ENCODE measurements at places on chromosomes 3 and 15. TPM values are rescaled to one million over a fixed set of nuclear protein-coding genes. Genes with fewer than 3 reads are reported as not detected.

Gene ST8SIA2
- 0.25 TPM for total RNA-seq

DNA sequence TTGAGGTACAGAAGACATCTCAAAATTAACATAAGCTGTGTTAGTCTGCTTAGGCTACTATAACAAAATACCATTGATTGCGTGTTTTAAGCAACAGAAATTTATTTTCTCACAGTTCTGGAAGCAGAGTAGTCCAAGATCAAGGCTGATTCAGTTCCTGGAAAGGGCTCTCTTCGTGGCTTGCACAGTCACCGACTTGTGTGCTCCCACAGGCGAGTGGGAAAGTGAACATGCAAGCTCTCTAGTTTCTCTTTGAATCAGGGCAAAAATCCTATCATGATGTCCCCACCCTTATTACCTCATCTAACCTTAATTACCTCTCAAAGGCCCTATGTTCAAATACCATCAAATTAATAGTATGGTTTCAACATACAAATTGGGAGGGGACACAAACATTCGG, 505.9 kb downstream of the ZIC1 start:
- peak; percentile 79 for DNase-seq

DNA sequence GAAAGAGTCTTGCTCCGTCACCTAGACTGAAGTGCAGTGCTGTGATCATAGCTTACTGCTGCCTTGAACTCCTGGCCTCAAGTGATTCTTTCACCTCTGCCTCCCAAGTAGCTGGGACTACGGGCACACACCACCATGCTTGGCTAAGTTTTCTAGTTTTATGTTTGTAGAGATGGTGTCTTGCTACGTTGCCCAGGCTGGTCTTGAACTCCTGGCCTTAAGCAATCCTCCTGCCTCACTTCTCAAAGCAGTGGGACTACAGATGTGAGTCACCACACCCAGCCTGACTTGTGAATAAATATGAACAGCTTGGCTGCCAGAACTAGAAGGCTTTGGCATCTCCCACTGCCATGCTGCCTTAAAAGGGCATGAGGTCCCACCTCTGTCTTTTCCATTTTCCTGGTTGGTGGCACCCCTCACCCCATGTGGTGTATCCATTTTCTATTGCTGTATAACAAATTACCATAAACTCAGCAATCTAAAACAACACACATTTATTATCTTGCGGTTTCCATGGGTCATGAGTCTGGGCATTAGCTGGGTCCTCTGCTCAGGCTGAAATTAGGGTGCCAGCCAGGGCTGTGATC, 44.3 kb downstream of the PTPRG start:
- DNase-seq = no peak

GRCh38 chr15:77526595-77527163, 106.0 kb downstream of the HMG20A start:
- DNase-seq = no peak

Gene C3orf20
- total RNA-seq = not detected

DNA sequence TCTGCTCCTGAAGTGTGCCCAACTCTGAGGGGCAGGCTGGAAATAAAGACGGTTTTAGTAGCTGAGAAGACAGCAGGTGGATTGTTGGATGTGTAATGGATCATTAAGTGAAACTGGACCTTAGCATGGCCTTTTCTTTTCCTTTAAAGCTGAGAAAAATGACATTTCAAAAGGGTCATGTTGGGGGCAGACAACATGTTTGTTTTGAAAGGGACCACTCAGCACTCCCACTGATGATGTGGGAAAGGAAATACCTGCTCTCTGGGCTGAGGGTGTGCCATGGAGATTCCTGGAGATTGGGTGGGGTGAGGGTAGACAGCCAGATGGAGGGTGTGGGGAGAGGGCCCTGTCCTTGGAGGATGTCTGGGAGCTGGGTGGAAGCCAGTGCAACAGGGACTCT, 38.4 kb downstream of the ANAPC13 start:
- DNase-seq = no peak

- no peak for DNase-seq
These were observed 17.6 kb downstream of the BCL2L10 start for GRCh38 chr15:52094811-52095584.

Gene CNTN3
- total RNA-seq = 0.74 TPM

DNA sequence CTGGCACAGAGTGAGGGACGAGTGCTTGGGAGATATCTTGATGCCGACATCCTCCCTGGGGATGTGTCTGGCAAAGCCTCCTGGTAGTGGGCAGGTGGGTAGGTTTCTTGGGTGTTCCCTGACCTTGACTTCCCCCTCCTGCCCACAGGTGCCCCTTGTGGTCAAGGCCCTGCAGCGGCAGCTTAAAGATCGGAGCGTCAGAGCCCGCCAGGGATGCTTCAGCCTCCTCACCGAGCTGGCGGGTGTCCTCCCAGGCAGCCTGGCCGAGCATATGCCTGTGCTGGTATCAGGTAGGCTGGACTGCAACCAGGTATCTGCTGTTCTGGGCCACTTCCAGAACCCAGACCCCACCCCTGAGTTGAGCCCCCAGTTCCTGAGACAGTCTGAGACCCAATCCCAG, 19.2 kb downstream of the CAND2 start:
- no peak for DNase-seq

GRCh38 chr3:124275412-124275811, 283.5 kb upstream of the ROPN1 start:
- no peak for DNase-seq

DNA sequence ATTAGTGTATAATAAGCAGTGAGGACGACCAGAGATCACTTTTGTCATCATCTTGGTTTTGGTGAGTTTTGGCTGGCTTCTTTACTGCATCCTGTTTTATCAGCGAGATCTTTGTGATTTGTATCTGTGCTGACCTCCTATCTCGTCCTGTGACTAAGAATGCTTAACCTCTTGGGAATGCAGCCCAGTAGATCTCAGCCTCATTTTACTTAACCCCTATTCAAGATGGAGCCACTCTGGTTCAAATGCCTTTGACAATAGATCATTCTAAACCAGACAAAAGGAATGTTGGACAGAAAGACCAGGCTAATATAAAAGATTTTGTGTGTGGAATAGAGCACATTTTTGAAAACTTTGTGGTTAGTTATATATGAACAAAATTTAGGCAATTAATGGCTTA, 618.5 kb upstream of the BCHE start:
- DNase-seq = no peak

DNA sequence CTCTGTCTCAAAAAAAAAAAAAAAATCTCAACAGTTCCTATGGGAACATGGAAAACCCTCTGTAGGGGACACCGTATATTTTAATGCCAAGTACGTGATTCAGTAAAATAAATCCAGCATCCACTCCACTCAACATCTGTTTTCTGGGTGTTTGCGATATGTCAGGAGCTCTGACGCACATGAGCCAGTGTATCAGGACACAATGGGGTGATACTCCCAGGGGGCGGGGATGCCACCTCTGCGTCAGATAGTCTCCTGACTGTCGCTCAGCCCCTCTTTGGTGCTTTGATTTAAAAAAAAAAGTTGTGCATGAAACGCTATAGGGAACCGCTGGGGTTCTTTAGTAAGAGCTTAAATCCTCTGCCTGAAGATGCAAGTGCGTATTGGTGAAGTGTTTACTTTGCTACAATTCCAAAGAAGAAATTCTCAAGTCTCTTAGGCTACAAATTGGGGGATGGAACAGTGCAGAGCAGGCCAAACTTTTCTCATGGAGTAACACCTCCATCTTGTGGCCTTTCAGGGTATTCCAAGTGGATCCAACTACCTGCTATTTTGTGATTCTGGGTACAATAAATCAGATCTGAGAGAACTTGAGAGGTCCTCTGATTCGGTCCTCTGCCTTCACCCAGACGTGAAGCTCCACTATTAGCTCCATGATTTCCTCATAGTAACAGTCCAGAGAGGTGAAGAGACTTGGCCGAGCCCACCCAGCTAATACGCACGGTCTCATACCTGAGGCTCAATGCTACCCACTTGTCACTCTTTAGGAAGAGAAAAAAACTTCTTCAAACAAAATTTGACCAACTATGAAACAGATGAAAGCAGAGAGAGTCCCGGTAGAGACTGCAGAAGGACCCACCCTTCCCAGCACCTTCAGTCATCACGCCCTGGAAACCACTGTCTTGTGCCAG, 9.3 kb upstream of the NR2E3 start:
- DNase-seq = peak; percentile 90

DNA sequence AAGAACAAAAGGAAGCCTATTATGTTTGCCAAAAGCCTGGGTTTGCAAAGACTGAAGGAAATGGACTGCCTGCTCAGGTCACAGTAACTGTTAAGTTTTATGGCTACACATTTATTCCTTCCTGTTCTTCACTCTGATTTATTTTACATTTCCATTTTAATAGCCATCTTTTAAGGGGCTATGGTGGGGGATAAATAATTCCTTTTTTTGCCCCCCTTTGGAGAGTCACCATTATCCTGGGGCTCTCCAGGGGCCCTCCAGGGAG, 53.5 kb upstream of the MYZAP start:
- DNase-seq = no peak

Gene MYH15
- total RNA-seq = 0.99 TPM

Gene IQCH
- total RNA-seq = 0.74 TPM

Gene CADPS
- total RNA-seq = 0.57 TPM

Gene TGM4
- total RNA-seq = not detected

GRCh38 chr3:12686096-12686495, 22.2 kb upstream of the RAF1 start:
- DNase-seq = no peak

DNA sequence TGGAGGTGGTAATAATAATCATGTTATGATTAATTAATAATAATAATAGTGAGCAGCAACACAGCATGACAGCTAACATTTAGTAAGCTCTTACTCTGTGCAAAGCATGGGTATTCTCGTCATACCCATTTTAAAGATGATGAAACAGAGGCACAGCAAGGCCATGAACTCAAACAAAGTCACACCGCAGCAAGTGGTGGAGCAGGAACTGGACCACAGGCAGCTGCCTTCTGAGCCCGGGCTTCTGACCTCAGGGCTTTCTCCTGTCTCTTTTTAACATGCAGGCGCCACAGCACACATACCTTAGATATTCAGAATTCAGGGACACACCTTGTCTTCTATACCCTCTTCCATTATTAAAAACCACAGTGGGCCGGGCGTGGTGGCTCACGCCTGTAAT, 50.7 kb upstream of the SPATA12 start:
- no peak for DNase-seq

DNA sequence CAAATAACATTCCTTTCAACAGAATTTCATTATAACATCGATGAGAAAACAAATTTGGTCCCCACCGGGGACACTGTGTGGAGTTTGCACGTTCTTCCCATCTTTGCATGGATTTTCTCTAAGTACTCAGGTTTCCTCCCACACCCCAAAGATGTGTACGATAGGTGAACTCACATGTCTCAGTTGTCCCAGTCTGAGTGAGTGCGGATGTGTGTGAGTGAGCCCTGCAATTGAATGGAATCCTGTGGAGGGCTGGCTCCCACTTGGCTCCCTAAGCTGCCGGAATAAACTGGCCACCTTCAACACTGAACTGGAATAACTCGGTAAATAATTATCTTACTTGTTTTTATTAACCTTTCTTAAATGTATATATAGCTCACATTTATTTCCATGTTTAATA, 77.0 kb downstream of the TRANK1 start:
- no peak for DNase-seq

DNA sequence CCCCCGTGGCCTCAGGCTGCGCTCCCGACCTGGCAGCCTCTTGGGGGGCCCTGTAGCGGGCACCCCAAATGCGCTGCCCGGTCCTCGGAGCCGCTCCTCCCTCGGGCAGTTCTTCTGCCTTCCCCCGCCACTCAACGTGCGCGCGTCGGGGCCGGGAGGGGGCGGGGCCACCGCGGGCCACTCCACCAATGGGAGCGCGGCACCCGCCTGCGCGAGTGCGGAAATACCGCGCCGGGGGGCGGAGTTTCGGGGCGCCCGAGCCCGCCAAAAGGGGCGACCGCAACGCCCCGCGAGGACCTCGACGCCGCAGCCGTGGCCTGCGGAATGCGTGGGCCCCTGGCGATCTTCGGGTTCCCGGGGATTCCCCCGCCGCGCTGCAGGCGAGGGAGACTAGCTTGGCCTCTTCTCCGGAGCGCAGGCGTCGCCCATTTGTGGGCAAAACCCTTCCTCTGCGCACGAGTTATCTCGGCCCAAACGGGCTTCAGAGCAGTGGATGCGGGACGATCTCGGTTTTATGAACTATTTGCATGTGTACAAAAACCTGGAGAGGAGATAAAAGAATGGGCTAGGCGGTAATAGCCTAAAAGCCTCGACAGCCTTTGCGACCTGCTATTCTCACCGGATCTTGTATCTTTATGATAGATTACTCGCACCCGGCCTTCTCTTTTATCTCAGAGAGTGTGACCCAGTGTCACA, at the start of gene TASOR:
Gene TASOR (minus strand): TSS at position 144 of the 696 bp plus-strand sequence. CDS start 259 bp downstream, outside the sequence.
- DNase-seq = peak; percentile 69

DNA sequence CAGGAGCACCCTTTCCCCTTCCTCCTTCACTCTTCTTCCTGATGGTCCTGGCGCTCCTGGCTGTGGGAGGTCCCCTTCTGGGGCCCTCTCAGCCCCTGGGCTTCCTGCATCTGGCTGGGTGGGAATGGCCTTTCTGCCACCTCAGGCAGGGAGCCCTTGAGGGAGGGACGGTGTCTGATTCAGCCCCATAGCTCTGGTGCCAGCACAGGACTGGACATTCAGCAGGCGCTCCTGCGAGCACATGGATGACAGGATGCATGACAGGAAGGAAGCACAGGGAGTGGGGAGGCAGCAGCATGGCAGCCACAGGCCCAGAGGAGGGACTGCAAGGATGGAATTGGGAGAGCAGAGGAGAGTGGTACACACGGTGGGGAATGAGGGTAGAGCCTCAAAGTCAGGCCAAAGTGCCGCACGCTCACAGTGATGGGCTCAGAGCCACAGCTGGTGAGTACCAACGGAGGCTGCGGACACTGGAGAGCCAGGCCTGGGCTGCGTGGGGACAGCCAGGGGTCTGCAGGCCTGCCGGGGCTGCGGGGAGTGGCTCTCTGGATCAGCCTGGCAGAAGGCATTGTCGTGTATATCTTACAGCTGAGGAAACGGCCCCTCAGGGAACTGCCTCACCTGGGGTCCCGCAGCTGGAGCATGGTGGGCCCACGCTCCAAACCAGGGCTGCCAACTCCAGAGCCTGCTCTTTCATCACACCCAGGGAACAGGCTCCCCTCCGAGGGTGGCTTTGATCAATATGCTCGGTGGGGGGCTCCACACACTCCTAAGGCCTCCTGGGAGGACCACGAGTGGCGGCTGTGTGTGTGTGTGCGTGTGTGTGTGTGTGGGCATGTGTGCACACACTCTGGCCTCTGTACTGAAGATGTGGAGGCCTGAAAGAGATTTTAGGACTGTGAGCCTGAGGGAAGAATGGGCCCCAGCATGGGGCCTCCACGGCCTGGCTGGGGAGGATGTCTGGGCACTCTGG, 51.4 kb upstream of the CTSH start:
- DNase-seq = no peak

Gene ADCY5
- total RNA-seq = under 0.01 TPM

Gene CPB1
- total RNA-seq = 5.6 TPM

GRCh38 chr3:101845425-101845824, 3.9 kb upstream of the NFKBIZ start:
- DNase-seq = no peak

Gene QARS1
- total RNA-seq = 348 TPM

Gene DBR1
- 17.5 TPM for total RNA-seq

DNA sequence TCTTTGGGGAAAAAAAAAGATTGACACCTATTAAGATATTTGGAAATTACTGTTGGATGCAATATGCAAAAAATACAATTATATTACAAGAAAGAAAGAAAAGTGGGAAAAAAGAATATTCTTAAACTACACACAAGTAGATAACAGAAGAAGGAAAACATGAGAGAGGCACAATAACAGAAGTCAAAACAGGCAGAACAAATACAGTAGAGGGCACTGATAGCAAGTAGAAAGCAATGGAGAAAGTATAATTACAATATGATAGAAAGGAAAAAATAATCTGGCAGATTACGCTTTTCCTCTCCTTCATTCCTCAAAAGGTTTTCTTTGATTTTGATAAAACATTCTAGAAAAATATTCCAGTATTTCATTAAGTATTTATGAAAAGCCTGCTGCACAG, 72.1 kb downstream of the ADAM10 start:
- DNase-seq = no peak

Gene PLOD2
- 46.1 TPM for total RNA-seq

All from fibroblast of the aortic adventitia (primary cell).